ENCODE measurements at places on chromosomes 16 and 17. TPM values are rescaled to one million over a fixed set of nuclear protein-coding genes. Genes with fewer than 3 reads are reported as not detected.

DNA sequence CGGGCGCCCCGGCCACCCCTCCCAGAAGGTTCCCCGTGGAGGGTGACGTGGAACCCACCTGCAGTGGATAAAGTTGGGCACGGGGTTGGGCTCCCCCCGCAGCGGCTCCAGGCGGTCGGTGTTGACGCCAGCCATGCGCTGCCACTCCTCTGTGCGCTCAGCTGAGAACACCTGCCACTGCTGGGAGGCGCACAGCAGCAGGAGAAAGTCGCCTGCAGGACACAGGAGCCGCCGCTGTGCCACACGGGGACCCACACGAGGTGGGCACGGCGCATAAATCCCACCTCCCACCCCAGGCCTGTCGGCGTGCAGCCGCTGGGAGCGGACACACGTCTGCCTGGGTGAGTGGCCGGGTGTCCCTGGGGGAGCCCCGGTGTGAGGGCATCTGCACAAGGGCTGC is 20.7 kb downstream of the CTU2 start:
- H3K27me3 ChIP-seq = no peaks in the 10 kb centered on the region
- H3K36me3 ChIP-seq = no peaks in the 10 kb centered on the region
- no peaks in the 10 kb centered on the region for H3K4me1 ChIP-seq
- H3K27ac ChIP-seq = no peak overlapping the region

DNA sequence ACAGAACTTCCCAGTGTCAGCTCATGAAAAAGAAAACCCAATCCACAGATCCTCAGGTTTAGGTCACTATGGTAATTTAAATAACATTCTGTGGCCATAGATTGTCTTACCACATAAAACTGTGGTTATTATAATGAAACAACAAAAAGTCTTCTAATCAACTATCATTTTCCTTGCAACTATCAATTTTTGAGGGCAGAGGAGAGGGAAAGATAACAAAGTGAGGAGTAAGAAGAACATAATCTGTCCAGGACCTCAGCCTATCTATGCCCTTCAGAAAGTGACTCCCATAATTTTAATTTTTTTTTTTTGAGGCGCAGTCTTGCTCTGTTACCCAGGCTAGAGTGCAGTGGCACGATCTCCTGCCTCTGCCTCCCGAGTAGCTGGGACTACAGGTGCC is 4.0 kb upstream of the GGNBP2 start:
- DNase-seq = no peak
- H3K27ac ChIP-seq = no peak overlapping the region
- no peaks in the 10 kb centered on the region for H3K27me3 ChIP-seq
- peaks cover 9% of the 10 kb centered on the region for H3K4me1 ChIP-seq
- no peak overlapping the region for H3K4me3 ChIP-seq

DNA sequence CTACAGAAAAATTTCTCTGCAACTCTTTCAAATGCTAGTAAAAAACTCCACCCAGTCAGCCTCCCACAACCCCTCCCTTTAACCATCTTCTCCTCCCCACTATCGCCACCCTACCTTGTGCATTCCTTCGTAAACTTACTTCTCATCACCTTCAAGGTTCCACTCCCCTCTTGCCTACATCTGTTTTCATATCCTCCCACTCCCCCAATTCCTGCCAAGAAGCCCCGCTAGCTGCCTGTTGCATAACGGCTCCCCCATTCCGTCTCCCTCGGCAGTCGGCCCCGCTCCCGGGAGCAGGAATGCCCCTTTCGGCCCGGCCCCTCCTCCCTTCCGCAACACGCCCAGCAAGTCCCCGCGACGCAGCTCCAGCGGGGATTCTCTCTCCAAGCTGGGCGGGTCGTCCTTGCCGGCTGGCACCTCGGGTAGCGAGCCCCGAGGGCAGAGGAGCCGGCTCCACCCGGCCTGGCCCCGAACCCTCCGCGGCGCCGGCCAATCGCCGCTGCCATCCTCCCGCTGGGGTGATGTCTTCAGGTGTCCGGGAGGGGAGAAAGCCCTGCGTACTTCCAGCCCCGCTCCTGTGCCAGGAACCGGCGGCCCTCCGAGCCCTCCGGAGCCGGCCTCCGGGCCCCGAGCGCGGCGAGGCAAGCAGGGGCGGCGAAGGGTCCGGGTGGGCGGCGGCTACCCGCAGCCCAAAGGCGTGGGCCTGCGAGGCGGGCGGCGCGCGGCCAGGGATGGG is 1.5 kb downstream of the PHLPP2 start:
- H3K27ac ChIP-seq = peak overlapping the region; percentile 81
- peaks cover 6% of the 10 kb centered on the region for H3K4me1 ChIP-seq
- no peaks in the 10 kb centered on the region for H3K36me3 ChIP-seq

DNA sequence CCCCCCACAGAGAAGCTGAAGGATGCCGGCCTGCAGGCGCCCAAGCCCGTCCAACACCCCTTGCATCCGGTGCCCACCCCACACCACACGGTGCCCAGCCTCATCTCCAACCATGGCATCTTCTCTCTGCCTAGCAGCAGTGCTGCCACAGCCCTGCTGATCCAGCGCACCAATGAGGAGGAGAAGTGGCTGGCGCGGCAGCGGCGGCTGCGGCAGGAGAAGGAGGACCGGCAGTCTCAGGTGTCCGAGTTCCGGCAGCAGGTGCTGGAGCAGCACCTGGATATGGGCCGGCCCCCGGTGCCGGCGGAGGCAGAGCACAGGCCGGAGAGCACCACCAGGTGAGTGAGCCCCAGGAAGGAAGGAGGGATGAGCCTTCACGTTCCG is 31.5 kb downstream of the GINS2 start:
- H3K27me3 ChIP-seq = no peaks in the 10 kb centered on the region
- no peak for DNase-seq
- peaks cover 5% of the 10 kb centered on the region for H3K4me1 ChIP-seq
- H3K27ac ChIP-seq = no peak overlapping the region

DNA sequence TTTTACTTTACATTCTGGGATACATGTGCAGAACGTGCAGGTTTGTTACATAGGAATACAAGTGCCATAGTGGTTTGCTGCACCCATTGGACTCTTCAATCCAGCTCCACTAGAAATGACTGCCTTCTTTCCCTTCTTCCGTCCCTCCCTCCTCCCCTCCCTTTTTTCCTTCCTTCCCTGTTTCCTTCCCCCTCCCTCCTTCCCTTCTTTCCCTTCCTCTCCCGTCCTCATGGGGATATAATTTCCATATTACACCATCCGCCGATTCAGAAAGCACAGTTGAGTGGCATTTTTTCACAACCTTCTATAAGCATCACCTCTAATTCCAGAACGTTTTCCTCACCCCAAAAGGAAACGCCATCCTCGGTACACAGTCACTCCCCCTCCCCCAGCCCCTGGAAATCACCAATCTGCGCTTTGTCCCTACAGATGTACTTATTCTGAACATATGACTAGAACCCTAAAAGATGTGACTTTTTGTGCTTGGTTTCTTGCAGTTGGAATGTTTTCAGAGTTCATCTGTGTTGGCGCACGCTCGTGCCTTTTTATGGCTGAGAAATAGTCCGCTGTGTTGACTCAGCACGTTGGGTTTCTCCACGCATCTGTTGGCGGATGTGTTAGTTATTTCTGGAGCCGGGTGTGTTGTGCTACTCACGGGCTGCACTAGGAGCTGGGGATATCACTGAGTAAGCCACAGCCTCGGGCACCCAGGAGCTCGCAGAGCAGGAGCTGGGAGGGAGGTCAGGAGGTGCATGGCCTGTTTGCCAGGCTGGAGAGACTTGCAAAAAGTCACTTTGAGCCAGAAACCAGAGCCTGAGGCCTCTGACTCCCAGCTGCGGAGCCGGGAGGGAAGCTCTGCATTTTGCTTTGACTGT is 336.4 kb downstream of the SEC14L1 start:
- H3K27ac ChIP-seq = peak overlapping the region; percentile 2
- H3K36me3 ChIP-seq = no peaks in the 10 kb centered on the region
- H3K4me3 ChIP-seq = no peak overlapping the region

DNA sequence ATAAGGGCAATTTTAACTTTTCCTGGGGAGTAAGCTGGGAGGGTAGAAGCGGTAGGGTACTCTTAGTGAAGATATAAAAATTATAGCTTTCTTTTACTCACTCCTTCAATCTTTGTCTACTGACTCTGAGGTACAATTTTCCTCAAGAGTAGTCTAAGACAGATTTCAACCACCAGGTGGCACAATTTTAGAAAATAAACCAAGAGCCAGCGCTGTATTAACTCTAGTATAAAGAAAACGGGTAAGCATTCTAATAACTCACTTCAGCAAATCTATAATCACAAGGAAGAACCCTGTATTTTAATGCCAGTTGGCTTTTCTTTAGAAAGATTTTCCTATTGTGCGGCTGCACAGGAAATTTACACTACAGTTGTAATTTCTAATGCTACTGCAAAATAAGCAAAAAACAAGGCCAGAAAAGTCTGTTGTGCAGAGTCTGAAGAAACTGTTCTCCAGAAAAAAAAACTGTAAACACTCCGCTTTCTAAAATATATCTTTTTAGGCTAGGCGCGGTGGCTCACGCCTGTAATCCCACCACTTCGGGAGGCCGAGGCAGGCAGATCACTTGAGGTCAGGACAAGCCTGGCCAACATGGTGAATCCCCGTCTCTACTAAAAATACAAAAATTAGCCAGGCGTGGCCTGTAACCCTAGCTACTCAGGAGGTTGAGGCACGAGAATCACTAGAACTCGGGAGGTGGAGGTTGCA is 1.9 kb downstream of the CMC2 start:
- peak overlapping the region; percentile 19 for H3K27ac ChIP-seq
- no peak overlapping the region for H3K4me3 ChIP-seq
- no peak for DNase-seq
- no peaks in the 10 kb centered on the region for H3K27me3 ChIP-seq

- DNase-seq = peak; percentile 68
- H3K4me3 ChIP-seq = no peak overlapping the region
- no peaks in the 10 kb centered on the region for H3K27me3 ChIP-seq
Measured at GRCh38 chr17:81049973-81050551, 15.1 kb downstream of the BAIAP2 start.

- DNase-seq = no peak
- no peaks in the 10 kb centered on the region for H3K36me3 ChIP-seq
- H3K27me3 ChIP-seq = no peaks in the 10 kb centered on the region
- H3K27ac ChIP-seq = no peak overlapping the region
- H3K4me1 ChIP-seq = no peaks in the 10 kb centered on the region
- no peak overlapping the region for H3K4me3 ChIP-seq
Measured at GRCh38 chr17:83031321-83031945, 48.0 kb upstream of the METRNL start.

- peaks cover 39% of the 10 kb centered on the region for H3K4me1 ChIP-seq
- no peak for DNase-seq
- no peaks in the 10 kb centered on the region for H3K36me3 ChIP-seq
- H3K4me3 ChIP-seq = no peak overlapping the region
- H3K27ac ChIP-seq = peak overlapping the region; percentile 65
- H3K27me3 ChIP-seq = no peaks in the 10 kb centered on the region
Measured at GRCh38 chr16:89344846-89345611, 127.5 kb downstream of the ZNF778 start.

DNA sequence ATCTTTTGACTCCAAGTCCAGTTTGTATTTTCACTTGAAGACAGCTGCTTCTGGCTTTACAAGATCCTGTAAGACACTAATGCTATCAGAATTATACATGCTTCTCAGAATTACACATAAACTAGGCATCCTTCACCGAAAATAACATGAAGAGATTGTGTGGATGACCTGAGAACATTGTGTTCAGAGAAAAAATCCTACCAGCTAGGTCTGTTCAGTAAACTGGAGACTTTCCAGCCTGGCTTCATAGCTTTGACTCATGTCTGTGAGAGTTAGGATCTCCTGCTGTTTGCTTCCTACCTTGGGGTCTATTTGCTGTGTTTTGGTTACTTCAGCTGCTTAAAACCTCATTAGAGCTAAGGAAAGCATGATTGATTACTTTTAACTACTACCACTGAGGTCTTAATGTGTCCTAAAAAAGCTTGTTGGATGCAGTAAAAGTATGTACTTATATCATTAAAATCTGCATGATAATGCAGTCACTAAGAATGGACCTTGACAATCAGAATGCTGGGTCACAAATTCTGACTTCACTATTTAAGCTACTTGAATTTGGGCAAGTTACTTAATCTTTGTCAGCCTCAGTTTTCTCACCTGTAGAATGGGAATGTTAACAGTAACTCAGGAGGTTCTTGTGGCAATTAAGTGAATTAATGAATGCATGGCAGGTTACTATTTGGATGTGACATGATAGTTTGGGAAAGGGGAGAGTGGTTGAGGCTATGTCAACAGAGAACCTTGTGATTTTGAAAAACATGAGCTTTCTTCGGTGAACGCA is 8.0 kb upstream of the MYH13 start:
- no peak overlapping the region for H3K27ac ChIP-seq
- no peaks in the 10 kb centered on the region for H3K36me3 ChIP-seq
- no peaks in the 10 kb centered on the region for H3K27me3 ChIP-seq
- no peaks in the 10 kb centered on the region for H3K4me1 ChIP-seq
- DNase-seq = no peak
- no peak overlapping the region for H3K4me3 ChIP-seq

RASL10B gene
- total RNA-seq = 17.8 TPM

RAB40B gene
- 18.2 TPM for total RNA-seq

CORO6 gene
- 5.6 TPM for total RNA-seq

SULT1A3 gene
- 63.3 TPM for total RNA-seq

APOBR gene
- 2.0 TPM for total RNA-seq

FBXL20 gene
- total RNA-seq = 6.7 TPM

Data from body of pancreas (tissue), 4 donors.